ENCODE measurements at places on chromosomes 1 and 21.

GRCh38 chr21:46205766-46206162, 21.5 kb upstream of the SPATC1L start:
- no peak for DNase-seq

DNA sequence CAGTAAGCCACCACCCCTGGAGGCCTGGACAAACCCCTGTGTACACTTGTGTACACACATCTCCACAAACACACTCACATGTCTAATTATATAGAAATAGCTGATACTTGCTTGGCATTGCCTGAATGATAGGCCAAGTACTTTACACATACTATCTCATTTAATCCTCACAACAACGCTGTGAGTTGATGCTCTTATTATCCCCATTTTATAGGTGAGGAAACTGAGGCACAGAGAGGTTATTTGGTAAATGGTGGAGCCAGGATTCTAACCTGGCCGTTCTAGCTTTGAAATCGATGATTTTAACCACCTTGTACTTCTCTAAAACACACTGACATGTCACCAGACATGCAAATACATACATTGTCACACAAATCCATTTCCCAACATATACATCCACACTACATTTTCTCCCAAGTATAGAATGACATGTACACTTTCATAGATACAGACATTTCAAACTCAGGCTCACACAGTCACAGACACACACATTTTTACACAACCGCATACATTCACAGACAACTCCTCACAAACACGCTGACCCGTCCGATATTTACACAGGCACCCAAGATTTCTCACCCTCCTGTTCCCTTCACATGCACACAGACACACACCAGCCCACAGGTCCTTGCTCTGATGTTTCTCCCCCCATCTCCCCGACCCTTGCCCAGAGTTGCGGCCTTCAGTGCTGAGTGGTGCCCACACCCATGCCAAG, 3.2 kb downstream of the ARHGEF19 start:
- no peak for DNase-seq

DNA sequence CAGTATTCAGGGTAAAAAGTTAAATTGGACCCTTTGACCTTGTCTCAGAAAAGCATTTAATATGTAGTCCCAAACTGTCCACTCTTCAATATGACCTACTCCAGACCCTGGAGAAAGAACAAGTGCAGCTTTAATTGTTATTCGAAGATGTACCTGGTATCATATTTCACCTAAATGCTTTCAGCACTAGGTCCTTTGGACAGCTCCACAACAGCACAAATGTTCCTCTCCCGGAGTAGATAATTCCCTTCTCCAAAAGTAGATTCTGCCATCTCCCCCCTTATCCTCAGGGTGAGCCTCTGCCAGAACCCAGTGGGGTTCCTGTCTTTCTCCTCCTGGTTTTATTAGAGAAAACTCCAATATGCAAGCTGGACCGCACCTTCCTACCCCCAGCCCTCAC, 104.5 kb upstream of the AJAP1 start:
- DNase-seq: peak; percentile 23

- DNase-seq: no peak
These were observed 9.3 kb upstream of the IGFN1 start for GRCh38 chr1:201181323-201181722.

GRCh38 chr1:210747890-210748289, 386.1 kb downstream of the KCNH1 start:
- no peak for DNase-seq

GRCh38 chr21:30434033-30434631, 4.1 kb downstream of the KRTAP13-4 start:
- DNase-seq: peak; percentile 83

- no peak for DNase-seq
These were observed 325.2 kb upstream of the NRIP1 start for GRCh38 chr21:15390049-15390448.

GRCh38 chr1:206714331-206715058, 29.8 kb downstream of the MAPKAPK2 start:
- DNase-seq: no peak

- no peak for DNase-seq
These were observed 837 bp downstream of the NUDC start for GRCh38 chr1:26922431-26922729.

DNA sequence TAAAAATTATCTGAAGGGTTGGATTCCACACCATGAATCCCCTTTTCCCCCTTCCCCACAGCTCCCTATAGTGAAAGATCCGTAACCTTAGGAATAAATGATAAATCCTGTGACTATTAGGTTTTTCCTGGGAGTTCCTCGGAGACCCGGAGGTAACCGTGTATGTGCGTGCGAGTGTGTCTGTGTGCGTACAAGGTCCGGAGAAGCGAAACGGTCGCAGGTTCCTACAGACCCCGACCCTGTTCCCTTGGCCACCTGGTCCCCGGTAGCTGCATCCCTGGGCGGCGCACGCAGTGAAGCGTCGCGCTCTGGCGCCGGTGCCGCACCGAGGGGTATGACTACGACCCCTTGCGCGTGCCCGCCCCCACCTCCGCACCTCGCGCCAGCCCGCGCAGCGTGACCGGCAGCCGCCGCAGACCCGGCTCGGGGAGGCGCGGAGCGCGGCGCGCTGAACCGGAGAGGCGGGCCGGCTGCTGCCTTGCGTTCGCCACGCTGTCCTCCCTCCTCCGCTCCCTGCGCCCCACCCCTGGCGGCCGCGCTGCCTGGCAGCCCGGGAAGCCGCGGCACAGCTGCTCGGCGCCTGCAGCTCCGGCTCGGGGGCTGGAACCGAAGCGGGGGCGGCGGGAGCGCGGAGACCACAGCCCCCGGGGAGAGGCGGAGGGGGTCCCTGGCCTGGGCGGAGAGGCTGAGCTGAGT, at the start of gene AK5:
Gene AK5 (plus strand): TSS at position 529 of the 696 bp plus-strand sequence. CDS start 295 bp downstream, outside the sequence.
- DNase-seq: peak; percentile 46

- DNase-seq: no peak
These were observed 53.4 kb upstream of the SRP9 start for GRCh38 chr1:225724251-225724650.

- DNase-seq: peak; percentile 56
These were observed at the start of gene SH2D2A for GRCh38 chr1:156816561-156817328. SH2D2A (minus strand) TSS chr1:156816848; CDS start chr1:156816708, 140 bp downstream.

GRCh38 chr1:94753171-94753972, 66.8 kb upstream of the SLC44A3 start:
- DNase-seq: no peak

GRCh38 chr21:21341041-21341440, 342.8 kb downstream of the NCAM2 start:
- no peak for DNase-seq

DNA sequence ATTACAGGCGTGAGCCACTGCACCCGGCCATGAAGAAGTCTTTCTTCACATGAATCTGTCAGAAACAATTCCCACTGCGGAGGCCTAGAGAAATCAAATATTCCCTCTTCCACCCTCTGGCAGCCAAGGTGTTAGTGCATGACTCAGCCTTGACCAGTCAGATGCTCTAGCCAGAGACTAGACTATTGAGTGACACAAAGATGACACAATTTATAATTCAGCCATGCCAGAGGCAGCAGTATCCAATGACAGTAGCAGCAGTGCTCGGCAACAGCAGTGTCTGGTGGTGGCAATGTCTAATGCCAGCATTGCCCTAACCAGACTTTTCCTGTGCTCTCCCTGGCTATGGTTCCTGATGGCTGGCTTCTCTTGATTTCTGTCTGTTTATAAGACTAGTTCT, 8.7 kb downstream of the CTXND2 start:
- DNase-seq: peak; percentile 7

- no peak for DNase-seq
These were observed 6.5 kb upstream of the ZZZ3 start for GRCh38 chr1:77688939-77689338.

DNA sequence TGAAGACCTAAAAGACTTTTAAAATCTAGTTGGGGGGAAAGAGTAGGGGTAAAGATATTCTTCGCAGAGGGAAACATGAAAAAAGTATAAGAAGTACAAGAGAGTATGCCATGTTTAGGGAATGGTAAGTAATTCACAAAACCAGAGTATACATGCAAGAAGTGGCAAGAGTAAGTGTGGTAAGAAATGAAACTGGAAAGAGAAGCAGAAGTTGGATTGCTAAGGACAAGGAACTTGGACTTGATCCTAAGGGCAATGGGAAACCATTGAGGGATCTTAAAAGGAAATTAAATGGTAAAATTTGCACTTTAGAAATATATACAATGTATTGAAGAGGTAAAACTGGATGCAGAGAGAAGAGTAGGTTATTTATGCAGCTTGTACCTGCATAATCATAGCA, 9.2 kb upstream of the ZNF644 start:
- DNase-seq: no peak

GRCh38 chr1:241782396-241782795, 65.6 kb upstream of the EXO1 start:
- peak; percentile 28 for DNase-seq

- DNase-seq: no peak
These were observed 7.0 kb upstream of the GBP6 start for GRCh38 chr1:89356658-89357400.

DNA sequence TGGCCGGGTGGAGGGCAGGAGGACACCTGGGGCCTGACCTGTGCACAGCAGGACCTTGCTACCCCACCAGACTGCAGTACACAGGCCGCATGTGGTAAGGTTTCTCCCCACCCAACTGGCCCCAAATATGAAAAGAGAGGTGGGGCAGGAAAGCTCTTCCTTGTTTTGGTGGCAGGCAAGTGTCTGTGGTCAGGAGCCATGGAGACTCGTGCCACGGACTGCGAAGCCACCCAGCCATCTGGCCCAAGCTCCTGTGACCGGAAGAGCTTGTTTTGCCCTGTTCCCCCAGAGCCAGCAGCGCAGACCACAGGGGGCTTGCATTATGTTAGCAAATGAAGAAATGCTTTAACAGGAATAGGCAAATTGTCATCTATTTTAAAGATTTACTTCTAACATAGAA, 54.9 kb downstream of the OLIG1 start:
- no peak for DNase-seq

GRCh38 chr21:35342440-35342839, 293.3 kb upstream of the RUNX1 start:
- DNase-seq: no peak

- DNase-seq: no peak
These were observed 14.3 kb downstream of the RCC1 start for GRCh38 chr1:28519946-28520725.

GRCh38 chr1:200033511-200034261, 6.2 kb downstream of the NR5A2 start:
- DNase-seq: peak; percentile 61

GRCh38 chr1:235709018-235709417, 59.4 kb upstream of the GNG4 start:
- DNase-seq: no peak

DNA sequence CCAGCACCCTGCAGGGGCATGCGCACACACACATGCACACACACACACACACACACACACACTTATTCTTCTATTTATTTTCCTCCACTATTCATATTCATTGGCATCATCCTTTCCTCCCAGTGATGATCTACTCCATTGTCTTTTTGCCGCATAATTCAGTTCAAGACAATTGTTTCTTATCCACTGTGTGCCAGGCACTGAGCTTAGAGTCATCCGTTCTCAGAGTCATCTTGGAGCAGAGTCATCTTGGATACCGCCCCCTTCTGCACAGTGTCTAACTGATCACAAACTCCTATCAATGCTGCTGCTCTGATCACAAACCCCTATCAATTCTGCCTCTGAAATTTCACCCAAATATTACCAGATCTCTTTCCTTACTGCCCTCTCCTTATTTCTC, 102.8 kb upstream of the PROX1 start:
- DNase-seq: no peak

- DNase-seq: peak; percentile 95
These were observed 16.3 kb upstream of the SARS1 start for GRCh38 chr1:109197158-109198042.

DNA sequence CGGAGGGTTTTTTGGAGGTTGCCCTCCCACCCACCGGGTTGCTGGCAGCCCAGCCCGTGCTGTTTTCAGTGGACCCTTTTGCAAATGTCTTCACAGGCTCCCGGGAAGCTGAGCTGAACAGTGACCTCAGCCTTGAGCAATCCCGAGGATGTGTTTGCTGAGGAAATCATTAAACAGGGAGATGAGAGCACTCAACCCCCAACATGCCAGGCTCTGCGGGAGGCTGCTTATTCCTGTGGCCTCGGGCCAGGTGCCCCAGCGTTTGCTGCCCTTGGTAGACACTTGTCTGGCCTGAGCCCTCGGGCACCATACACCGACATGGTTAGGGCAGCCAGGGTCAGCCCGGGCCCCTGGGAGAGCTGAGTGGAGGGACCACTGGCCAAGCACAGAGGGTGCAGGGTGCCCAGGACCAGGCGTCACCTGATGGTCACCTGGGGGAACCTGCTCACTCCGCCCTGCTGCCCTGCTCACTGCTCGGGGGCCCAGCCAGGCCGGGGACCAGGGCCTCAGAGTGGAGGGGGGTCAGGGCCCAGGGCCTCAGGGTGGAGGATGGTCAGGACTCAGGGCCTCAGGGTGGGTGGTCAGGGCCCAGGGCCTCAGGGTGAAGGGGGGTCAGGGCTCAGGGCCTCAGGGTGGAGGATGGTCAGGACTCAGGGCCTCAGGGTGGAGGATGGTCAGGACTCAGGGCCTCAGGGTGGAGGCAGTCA, 42.5 kb upstream of the POFUT2 start:
- peak; percentile 97 for DNase-seq

DNA sequence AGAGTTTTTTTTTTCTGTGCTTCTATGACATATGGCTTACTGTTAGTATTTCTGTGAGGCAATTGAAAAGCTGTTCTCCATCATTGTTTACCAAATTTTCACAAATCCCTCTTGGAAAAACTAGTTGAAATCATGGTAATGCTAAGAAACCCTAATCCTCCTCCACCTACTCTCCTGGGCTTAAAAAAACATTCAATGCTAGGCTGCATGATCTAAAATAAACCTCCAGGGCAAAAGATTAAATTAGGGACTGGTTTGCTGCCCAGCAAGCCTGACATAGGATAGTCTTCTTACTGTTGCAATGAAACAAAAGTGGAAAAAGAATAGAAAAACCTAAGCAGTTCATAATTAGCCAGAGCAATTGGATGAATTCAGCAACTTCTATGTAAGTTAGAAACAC, 16.1 kb downstream of the C1orf52 start:
- no peak for DNase-seq

DNA sequence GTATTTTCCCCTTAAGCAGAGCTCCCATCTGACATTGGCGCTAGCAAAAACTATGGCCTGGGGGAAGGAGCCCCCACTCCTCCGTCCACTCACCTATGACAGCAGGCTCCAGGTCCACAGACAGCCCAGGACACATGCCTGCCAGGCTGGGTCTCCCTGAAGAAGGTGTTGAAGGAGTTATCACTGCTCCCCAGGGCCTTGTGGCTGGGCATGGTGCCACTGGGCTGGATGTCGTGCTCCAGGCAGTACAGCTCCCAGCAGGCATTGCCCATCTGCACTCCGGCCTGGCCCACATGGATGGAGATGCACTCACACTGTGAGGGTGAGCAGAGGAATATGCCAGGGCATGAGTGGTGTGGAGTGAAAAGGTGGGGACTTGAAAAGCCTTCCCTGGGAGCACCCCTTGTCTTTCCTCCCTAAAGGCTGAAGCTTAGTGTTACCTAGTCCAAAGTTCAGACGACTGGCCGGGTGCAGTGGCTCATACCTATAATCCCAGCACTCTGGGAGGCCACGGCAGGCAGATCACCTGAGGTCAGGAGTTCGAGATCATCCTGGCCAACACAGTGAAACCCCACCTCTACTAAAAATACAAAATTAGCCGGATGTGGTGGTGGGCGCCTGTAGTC, 30.0 kb downstream of the RABIF start:
- no peak for DNase-seq

Measured in mesendoderm (in vitro differentiated cells).